Stimulated activated CD8-positive, alpha-beta memory T cell treated with anti-CD3 and anti-CD28 coated beads, Interleukin-4, amount 100 ng/mL, for 4 hours (primary cell): ENCODE measurements at places on chromosomes 12 and 14.

DNA sequence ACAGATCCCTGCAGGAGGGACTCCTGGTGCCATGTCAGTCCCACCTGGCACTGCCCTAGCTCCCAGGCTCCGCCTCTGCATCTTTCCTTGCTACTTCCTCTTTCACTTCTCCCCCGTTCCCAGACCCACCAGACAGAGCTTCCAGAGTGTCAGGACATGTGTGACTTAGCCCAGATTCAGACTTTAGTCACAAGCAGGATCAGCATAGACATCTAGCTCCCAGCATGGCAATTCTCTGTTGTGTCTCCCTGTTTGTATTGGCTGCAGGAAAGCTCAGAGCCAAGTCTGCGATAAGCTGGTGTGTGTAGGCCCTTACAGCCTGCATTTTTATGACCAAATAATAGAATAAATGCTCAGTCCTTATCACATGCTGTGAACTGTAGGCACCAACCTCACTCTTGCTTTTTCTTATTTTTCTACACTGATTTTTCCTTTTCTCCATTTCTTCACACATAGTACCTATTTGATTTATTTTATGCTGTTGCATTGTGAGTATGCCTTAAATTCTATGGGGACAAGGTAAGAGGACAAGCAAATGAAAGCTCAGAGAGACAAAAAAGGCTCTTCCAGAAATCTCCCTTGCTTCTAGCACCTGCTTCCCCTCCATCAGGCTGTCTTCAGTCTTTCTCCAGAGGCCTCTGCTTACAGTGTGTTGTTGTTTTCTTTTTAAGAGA, 5.9 kb downstream of the DHRS2 start:
- DNase-seq = no peak

GRCh38 chr14:56703947-56704346, 106.3 kb downstream of the OTX2 start:
- no peak for DNase-seq

DNA sequence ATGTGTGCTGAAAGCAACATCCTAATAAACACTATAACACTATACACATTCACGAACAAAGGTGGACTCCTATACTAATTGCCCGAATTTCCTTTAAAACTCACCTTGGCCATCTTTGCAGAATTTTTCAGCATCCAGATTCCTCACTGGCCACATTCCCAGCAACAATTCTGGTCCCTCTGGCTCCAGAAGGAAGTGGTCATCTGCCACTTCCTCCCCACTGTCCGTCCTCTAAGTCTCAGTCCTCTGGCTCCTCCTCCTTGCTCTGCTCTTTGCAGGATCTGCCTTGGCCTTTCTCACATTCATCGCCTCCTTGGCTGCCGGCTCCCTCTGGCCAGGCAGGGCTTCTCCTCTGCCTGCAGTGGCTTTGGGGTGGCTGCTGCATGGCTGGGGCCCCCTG, 426.0 kb downstream of the FUT8 start:
- no peak for DNase-seq

DNA sequence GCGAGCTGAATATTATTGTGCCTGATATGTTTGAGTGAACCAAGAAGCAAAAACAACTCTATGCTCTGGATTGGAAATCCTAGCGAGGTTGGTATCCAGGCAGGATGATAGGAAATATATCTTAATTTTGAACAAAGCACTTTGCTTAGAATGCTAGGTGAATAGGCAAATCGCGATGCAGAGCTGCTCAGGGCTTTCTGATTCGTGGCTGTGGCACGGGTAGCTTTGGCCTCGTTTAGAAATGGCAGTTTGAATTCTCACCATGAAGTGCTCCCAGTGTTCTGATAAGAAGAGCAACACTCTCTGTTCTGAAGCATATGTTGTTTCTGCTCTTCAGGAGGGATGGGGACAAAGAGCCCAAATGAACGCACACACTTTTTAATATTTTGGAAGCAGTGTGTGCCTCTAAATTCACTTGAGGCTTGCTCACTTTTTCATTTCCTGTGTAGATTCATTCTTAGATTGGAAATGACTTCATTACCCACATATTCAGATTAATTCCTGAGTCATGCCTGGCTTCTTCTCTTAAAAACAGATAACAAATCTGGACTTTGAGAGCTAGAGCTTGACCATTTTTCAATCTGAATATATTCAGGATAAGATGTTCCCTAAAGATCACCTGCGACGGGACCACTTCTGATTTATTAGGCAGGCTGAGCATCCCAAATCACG, 200.9 kb downstream of the RPAP3 start:
- DNase-seq = no peak

DNA sequence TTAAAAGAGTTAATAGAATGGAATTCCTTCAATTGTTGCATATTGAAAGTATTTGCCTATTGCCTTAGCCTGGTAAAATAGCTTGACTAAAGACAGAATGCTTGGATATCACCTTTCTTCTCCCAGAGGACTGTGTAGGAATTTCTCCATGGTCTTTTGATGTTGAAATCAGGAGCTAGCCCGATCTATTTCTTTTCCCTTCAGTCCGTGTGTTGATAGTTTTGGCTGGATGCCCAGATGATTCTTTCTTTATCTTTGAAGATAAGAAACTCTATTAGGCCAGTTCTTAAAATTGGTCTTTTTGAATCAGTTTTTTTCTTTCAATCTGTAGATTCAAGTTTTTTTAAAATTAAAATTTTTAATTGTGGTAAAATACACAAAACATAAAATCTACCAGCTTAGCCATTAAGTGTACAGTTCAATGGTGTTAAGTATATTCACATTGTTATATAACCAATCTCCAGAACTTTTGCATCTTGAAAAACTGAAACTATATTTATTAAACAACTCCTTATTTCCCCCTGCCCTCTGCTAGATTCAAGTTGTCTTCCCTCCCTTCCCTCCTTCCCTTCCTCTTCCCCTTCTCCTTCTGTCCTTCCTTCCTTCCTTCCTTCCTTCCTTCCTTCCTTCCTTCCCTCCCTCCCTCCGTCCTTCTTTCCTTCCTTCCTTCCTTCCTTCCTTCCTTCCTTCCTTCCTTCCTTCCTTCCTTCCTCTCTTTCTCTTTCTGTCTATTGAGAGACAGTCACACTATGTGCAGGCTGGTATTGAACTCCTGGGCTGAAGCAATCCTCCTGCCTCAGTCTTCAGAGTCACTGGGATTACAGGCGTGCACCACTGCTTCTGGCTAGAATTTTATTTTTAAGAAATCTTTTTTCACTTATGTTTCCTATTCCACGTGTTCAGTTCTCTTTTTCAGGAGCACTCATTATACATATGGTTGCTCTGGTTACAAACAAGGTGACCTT, 10.1 kb downstream of the LACRT start:
- DNase-seq = no peak

- DNase-seq = no peak
Observed at GRCh38 chr14:32601069-32601468, 272.0 kb downstream of the AKAP6 start.

- no peak for DNase-seq
Observed at GRCh38 chr14:104531421-104532190, 48.0 kb upstream of the C14orf180 start.

DNA sequence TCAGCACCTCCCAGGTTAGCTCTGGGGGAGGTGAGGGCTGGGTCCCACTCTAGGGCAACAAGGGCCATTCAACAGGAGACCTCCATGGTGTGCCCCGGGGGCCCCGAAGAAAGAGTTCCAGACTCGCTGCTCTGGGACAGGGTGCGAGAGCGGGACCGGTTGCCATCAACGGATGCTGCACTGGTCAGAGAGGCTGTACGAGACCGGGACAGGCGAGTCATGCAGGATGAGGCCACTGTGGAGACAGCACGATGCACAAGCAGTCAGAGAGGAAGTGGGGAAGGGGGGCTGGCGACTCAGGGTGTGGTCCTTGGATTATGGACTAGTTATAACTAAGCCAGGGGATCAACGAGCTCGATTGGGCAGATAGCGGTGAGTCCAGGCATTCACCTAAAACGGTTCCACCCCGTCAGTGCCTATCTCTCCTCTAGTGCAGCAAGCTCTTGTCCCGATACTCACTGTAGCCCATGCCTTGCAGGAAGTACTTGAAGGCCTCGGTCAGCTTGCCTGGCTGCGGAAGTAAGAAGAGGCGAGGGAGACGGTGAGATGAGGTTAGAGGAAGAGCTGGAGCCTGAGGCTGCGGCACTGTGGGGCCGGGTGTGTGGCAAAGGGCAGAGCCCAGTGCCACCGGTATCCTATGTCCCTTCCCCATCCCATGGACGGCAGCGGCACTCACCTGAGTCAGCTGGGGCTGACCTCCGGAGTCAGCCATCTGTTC, 7.2 kb downstream of the NDRG2 start:
- no peak for DNase-seq

DNA sequence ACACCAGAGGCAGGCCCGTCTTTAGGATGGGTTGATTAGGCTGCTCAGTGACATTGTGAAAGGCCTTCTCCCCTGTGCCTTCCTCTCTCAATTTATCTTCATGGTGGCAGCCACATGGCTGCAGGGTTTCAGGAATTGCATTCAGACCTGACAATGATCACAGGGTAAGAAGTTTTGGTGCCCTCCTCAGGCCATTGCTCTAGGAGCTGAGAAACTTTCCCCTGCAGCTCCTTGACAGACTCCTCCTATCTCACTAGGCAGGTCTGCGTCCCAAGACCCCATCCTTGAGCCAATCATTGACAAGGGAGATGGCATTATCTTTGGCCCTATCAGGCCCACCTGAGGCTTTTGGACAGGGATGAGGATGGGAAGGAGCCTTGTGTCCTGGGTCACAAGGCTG, 57.4 kb upstream of the ANO4 start:
- no peak for DNase-seq

- DNase-seq = no peak
Observed at GRCh38 chr12:28258998-28259397, 68.7 kb downstream of the CCDC91 start.

- no peak for DNase-seq
Observed at GRCh38 chr14:101058571-101058970, 155.0 kb upstream of the RTL1 start.

GRCh38 chr14:64005822-64006221, 153.0 kb downstream of the SYNE2 start:
- DNase-seq = no peak

- peak; percentile 53 for DNase-seq
Observed at GRCh38 chr12:52884526-52885293, 20.2 kb downstream of the KRT8 start.

DNA sequence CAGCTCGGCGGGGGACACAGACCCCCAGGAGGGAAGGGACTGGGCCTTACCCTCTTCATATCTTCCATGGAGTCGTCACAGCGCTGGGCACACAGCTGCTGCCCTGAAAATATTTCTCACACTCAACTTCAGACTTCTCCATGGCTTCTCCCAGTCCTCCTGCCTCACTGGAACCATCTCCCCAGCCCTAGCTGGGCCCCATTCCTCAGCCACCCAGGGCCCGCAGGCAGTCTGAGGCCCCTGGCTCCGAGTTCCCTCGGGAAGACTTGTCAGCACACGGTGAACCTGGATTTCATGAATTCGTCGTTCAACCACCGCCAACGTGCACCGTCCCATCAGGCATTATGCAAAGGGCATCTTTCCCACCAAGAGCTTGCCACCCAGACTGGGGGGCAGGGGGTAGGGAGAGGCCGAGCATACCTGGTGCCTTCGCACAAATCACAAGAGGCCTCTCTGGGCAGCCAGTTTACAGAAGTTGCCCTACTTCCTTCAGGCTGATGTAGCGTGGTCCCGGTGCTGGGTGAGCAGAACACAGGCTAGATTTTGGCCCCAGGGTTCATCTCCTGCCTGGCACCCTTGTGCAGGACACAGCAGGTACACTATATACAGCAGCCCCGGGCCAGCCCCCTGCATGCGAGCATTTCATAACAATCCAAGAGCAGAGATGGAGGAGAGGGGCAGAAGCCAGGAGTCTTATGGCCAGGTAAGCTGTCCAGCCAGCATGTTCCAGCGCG, 44.2 kb downstream of the LTBP2 start:
- no peak for DNase-seq

DNA sequence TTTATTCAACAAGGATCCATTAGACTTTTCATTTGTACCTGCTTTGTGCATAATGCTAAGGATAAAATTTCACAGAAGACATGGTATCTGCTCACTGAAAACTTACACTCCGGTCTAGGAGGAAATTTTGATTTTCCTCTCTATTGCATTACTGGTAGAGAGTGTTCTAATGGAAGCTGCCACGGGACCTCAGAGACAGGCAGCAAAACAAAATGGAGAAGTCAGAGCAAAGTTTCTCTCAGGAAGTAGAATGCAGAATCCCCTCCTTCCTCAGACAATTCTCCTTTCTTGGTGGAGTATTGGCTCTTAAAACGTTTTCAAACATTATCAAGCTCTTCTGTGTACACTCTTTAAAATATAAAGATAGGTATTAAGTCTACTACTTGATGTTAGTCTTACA, 12.3 kb downstream of the CLEC2B start:
- no peak for DNase-seq

DNA sequence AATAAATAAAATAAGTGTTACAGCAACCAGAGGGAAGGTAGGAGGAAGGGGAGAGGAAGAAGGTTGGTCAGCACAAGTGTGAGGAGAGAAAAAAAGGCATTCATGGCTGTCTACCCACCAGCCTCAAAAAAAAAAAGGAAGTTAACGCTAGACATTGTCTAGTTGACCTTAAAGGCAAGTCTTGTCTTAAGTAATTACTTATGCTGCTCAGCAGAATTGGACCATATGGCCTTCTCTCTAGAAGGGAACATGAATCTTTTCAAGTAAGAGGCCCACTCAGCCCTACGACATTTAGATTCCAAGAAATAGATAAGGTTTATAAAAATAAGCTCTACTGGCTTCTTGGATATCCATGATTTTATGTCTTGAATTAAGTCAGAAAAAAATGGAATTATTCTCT, 172.7 kb downstream of the ETNK1 start:
- DNase-seq = no peak

GRCh38 chr14:23436327-23437132, 1.1 kb upstream of the MYH7 start:
- no peak for DNase-seq

DNA sequence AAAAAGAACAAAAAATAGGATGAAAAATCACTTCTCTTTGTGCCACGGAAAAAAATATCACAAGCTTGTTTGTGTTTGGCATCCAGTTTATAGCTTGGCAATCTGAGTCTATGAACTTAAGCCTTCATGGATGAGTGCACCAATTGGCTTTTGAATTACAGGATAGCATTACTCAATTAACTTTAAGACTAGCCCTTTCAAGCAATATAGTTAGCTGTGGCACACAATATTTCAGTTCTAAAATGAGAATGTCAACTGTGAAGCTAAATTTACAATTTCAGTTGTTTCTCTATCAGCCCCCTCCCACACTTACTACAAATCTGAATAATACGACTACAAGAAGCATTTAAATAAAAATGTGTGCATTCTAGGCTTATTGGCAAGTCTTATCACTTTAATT, 8.3 kb downstream of the RERG start:
- no peak for DNase-seq

GRCh38 chr14:100776681-100777365, 49.1 kb upstream of the MEG3 start:
- DNase-seq = no peak

GRCh38 chr12:9648701-9649531, 20.6 kb upstream of the CLEC2D start:
- no peak for DNase-seq
